IPS DF 6.9 (cell line): ENCODE measurements at places on chromosomes 13 and 19.

GRCh38 chr19:7757358-7757757 is 5.7 kb upstream of the CLEC4M start:
- no peak for DNase-seq

DNA sequence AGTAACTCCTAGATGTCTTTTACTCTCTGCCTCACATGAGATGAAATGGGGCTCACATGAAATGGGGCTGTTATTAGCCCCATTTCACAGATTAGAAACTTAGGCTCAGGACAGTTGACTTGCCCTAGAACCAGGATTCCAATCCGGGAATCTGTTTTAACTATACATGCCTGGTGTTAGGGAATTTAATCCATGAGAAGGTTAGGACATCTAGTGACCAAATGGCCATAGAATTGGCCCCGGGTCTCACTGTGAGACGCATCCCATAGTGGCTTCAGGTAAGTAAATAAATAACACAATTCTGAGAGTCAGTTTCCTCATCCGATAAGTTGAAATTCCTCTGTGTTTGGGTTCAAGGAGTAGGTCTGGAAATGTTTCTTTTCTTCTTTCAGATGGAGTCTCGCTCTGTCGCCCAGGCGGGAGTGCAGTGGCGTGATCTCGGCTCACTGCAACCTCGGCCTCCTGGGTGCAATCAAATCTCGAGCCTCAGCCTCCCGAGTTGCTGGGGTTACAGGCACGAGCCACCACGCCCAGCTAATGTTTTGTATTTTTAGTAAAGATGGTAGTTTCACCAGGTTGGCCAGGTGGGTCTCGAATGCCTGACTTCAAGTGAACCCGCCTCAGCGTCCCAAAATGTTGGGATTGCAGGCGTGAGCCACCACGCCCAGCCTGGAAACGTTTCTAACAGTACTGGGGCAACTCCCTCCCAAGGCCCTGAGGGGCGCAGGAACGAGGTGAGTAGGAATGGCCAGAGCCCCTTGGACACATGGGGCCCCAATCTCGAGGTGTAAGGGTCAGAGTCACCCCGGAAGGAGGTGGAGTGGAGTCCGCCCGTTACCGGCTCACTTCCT is 1.2 kb upstream of the ZNF574 start:
- DNase-seq: no peak

GRCh38 chr13:29607465-29607864 is 12.0 kb upstream of the SLC7A1 start:
- no peak for DNase-seq

GRCh38 chr19:48194041-48194843 is 23.8 kb downstream of the ZSWIM9 start:
- DNase-seq: no peak

GRCh38 chr19:28313633-28314032 is 899.3 kb downstream of the UQCRFS1 start:
- no peak for DNase-seq
